ENCODE measurements at places on chromosomes 7 and 10.

DNA sequence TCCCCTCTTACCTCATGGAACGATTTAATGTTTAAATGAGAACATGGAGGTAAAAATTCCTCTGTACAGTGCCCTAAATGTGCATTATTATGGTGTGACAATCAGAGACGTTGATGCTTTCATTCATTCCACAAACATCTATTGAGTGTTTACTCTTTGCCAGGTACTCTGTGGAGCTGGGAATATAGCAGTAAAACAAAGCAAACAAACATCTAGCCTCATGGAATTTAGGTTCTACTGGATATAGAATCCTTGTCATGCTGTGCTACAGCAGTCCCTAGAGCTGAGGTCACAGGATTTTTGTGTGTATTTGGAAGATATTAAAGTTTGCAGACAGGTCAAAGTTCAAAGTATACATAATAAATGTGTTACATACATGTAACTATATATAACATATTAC, 140.7 kb downstream of the CUBN start:
- DNase-seq: no peak

- DNase-seq: no peak
Measured at GRCh38 chr7:29494350-29494749, 69.3 kb upstream of the PRR15 start.

DNA sequence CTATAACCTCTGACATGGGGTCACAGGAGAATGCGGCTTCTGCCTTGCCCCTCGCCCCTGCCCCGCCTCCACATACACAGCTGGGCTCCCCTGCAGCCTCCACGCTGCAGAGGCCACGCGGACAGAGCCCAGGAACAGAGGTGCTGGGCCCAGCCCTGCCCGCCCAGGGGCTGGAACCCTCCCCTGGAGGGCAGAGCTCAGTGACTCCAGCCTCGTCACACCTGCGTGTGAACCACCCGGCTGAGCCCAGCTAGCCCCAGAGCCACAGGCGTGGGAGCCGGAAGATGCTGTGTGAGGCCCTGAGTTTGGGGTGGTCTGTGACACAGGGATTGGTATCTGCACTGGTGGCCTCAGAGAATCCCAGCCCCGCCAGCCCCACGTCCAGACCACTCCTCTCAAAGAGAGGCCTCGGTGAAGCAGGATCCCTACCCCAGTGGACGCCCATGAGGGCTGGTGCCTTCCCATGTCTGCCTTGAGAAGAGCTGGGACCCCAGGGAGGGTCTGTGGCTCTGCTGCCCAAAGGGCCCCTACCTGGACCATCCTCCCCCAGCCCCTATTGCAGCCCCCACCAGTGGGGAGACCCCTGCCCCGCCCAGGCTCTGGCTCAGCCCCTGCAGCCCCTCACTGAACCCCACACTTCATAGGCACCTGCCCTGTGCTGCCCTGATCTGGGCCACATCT, 8.1 kb upstream of the ADAP1 start:
- peak; percentile 3 for DNase-seq

DNA sequence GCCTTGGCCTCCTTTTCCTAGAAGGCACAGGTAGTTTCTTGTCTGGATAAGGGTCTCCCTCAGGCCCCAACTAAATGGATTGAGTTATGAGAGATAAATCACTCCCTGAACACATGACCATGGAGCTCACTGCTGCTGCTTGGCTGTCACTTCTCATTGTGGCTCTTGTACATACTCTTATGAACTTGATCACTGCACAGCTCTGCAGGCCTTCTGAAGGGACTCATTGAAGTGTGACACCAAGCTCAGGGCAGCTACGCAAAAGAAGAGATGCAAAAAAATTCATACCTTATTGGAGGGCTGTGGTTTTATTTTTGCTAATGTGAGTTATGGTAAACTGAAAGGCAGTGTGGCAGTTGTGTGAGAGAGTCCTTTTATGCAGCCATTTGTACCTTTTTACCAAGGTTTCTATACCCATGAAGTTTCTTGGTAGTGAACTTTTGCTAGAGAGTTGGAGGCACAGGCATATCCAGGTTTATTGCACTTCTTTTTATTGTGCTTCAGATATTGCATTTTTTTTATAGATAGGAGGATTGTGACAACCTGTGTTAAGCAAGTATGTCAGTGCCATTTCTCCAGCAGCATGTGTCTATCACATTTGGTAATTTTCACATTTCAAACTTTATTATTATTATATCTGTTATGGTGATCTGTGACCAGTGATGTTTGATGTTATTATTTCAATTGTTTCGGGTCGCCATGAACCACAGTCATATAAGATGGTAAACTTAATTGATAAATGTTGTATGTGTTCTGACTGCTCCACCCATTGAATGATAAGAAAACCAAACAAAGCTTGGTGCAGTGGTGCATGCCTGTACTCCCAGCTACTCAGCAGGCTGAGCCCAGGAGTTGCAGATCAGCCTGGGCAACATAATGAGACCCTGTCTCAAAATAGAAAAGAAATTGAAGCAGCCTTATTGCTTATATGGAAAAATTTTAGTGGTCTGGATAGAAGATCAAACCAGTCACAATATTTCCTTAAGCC, 100.6 kb downstream of the LRRC4 start:
- DNase-seq: no peak

GRCh38 chr7:28435152-28435551, 22.8 kb downstream of the CREB5 start:
- no peak for DNase-seq

GRCh38 chr7:30862995-30863705, 48.5 kb upstream of the AQP1 start:
- DNase-seq: no peak

DNA sequence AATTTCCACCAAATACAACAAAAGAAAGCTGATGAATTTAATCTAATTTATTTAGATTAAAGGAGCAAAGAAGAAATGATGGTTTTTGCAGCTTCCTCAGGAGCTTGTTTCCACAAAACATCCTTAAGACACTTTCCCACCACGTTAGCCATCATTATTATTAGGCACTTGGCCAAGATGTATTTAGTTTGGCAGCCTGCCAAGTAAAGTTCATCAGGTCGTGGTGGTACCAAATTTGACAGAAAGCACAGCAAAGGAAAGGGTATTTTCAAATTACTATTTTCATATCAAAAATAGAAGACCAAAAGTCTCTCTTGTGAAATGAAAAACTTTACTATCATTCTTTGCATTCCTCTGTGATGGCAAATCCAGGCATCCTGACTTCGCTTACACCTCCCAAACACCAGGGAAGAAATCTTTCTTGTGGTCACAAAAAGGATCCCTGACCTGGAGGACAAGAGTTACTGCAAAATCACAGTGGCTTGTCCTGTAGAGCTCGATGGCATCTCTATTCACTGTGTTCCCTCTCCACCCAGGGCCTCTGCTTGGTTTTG, 123.1 kb upstream of the INHBA start:
- DNase-seq: no peak

DNA sequence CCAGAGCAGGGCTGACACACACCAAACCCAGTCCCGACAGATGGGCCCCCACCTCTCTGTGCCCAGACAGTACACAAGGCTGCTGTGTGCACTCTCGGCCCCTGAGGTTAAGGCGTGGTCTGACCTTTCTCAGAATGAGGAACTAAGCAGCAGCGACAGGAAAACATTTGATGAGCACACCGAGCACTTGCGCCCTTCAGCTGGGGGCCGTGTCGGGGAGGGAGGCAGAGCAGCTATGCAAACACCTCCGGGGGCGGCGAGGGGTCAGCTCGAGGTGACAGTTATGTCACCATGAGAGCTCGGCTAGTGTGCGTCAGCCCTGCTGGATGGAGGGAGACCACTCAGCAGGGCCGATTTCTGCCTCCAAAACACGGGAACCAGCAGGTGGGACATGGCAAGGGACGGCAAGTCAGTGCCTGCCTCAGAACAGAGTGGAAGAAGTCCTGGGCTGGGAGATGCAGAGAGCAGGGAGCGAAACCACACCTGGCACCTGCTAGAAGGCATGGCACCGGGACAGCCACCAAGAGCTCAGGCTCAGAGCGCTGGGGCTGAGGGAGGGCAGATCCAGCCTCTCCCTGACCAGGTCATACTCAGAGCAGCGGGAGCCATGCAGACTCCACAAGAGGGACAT, 57.4 kb downstream of the CHST15 start:
- DNase-seq: no peak

DNA sequence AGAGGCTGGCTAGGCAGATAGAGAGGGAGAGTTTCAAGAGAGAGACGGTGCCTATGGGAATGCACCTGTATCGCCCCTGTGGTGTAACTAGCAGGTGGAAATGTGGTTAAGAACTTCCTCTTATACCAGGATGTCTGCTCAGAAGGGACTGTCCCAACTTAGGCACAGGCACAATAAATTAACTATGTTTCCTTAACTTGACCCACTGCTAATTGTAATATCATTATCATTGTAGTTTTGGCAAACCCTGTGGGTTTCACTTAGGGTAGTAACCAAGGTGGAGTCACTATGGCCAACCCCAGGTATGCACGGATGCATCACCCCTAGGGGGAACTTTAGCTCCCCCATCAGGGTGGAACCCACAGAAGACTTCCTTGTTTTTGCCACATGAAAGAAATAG, 455.7 kb downstream of the DGKB start:
- DNase-seq: no peak

GRCh38 chr10:79377557-79378382, 30.5 kb downstream of the PPIF start:
- DNase-seq: no peak

GRCh38 chr7:66281678-66282590, 76.8 kb downstream of the TPST1 start:
- DNase-seq: no peak

- no peak for DNase-seq
Measured at GRCh38 chr10:16609211-16609610, 87.5 kb upstream of the C1QL3 start.

DNA sequence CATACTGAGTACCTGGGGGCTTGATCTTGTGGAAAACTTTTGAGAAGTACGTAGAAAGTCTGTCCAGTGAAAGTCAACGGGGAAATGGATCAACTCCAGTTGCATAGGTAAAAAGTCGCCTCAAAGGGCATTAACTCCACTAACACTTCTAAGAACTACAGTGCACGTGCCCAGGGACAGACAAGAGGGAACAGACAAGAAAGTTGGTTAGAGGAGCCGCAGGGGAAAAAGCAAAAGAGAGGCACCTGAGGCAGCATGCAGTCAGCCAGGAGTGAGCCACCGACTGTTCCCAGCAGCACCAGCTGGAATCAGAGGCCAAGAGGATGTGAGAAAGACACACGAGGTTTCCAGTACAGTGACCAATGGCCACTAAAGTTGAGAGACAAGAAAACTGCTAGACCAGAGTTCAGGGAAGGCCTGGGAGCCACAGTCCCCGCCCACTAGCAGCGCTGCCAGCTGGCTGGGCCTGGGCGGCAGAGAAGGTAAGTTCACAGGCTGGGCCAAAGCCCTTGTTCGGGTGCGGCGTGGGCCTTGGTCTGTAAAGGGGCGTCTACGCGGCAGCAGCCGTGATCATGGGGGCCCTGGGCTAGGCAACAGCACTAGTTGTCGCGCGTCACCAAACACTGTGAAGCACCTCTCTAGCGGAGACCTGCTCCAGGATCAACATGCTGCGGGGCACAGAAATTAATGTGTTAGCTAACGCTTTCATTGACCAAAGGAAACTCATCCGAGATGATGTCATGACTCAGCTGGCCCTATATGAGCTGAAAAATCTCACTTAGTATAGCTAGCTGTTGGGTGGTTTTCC, 14.0 kb downstream of the ITGB1 start:
- no peak for DNase-seq

- no peak for DNase-seq
Measured at GRCh38 chr7:14604606-14605005, 297.9 kb downstream of the DGKB start.

GRCh38 chr7:155576900-155577508, 30.6 kb upstream of the CNPY1 start:
- DNase-seq: no peak

- DNase-seq: no peak
Measured at GRCh38 chr7:90178679-90179278, 24.5 kb downstream of the STEAP1 start.
